Esophagus muscularis mucosa (tissue), 4 donors: ENCODE measurements at places on chromosomes 3 and 15. TPM values are rescaled to one million over a fixed set of nuclear protein-coding genes. Genes with fewer than 3 reads are reported as not detected.
A peak's percentile ranks its signal among the peaks of the same experiment; 100 is the strongest.

DNA sequence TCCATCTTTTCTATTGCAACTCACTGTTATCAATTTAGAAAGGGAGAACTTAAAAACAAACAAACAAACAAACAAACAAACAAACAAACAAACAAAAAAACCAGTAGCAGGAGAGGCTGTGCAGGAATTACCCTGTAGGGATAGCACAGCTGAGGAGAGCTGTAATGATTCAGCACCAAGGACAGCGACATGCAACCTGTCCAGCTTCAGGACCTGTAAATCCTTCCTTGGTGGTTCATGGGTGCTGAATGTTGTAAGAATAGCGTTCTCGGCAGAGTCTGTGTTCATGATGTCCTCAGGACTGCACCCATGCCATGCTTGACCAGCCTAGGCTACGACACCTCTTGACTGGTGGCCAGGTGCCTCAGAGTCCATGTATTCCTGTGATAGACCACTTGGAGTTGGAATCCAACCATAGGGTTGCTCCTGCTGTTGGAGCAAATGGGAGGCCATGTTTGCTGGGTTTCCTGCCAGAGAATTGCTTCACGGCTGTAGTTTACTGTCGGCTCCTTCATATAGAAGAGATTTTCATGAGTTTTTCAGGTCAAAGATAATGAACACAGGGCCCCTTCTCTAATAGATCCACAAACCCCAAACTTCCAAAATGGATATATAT lies 65.9 kb downstream of the CACNA2D3 start:
- no peak for DNase-seq

GRCh38 chr15:84657748-84658079 lies 285 bp downstream of the NMB start:
- DNase-seq: no peak

DNA sequence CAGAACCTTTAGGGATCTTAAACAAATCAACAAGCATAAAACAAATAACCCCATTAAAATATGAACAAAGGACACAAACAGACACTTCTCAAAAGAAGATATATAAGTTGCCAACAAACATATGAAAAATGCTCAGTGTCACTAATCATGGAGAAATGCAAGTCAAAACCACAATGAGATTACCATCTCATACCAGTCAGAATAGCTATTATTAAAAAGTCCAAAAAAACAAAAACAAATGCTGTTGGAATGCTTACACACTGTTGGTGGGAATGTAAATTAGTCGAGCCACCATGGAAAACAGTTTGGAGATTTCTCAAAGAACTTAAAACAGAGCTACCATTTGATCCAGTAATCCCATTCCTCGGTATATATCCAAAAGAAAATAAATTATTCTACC lies 423.6 kb downstream of the OTOL1 start:
- no peak for DNase-seq

GRCh38 chr3:95886616-95887015 lies 927.8 kb upstream of the EPHA6 start:
- no peak for DNase-seq

XPC gene
- 41.9 TPM for total RNA-seq

- peak; percentile 47 for DNase-seq
Measured at GRCh38 chr15:51049081-51049480, 45.6 kb downstream of the TNFAIP8L3 start.

TF gene
- total RNA-seq: under 0.01 TPM

DNA sequence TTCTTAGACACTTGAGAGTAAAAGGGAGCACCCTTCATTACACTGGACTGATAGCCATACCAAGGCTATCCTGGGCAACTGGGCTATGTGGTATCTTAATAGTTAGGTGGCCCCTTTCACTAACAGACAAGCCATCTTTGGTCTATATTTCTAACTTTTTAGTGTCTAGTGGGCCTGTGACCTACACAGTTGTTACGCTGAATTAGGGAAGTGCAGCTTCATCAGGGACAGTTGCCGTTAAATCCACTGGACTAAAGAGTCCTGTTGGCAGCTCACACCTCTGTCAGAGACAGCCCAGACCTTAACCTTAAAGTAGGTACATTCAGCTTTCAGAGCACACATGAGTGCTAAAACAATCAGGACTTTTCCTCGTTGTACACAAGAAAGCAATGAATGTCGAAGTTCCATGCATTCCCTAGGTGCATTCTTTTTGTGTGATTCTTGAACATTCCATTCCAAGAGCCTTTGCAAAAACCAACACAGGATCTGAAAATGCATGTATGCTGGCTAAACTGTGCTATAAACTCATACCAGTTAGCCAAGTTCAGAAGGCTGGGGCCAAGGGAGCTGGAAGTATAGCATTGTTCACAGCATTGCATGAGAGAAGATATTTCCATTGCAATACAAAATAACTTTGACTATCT lies 230.2 kb upstream of the EIF1B start:
- peak; percentile 77 for DNase-seq

ADGRG7 gene
- not detected for total RNA-seq

C3orf22 gene
- total RNA-seq: not detected

VPS39 gene
- total RNA-seq: 50.8 TPM

- DNase-seq: no peak
Measured at GRCh38 chr3:11903047-11903446, 56.4 kb upstream of the TAMM41 start.

GRCh38 chr3:46138581-46138980 lies 69.5 kb downstream of the CCR1 start:
- no peak for DNase-seq

GRCh38 chr3:130759692-130760338 lies 13.2 kb upstream of the PIK3R4 start:
- DNase-seq: no peak

GOLGA8J gene
- total RNA-seq: not detected

COX17 gene
- total RNA-seq: 36.3 TPM

- no peak for DNase-seq
Measured at GRCh38 chr3:71680603-71681002, 44.6 kb downstream of the EIF4E3 start.

DPPA2 gene
- not detected for total RNA-seq

DNA sequence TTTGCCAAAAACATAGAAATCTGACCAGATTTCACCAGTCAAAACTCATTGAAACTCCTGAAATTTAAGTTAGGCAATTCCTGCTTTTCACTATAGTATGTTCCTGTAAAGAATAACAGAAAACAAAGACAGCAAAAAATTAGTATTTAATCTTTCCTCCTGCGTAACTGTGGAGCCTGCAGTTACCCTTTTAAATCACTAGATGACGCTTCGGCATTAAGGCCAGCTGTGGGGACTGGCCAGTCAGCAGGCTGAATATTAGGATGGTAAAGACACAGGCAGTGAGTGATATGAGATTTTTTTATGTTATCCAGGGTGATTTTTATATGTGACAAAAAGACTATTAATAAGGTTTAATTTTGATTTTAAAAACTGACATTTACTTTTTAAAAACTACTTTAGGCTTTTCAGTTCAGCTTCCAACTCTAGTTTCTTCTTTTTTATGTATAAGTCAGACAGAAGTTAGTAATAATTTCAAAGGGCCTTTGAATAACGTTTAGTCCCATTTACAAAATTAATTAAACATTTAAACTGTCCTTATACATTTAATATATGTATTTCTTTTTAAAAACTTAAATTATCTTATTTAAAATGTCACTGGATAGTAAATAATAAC lies 165.1 kb downstream of the PPM1L start:
- no peak for DNase-seq

GRCh38 chr3:53890726-53891475 lies 758 bp downstream of the SELENOK start:
- DNase-seq: no peak

GRCh38 chr15:48992545-48992944 lies 28.8 kb upstream of the SHC4 start:
- no peak for DNase-seq

- DNase-seq: no peak
Measured at GRCh38 chr3:5301651-5302297, 114.3 kb downstream of the EDEM1 start.

GRCh38 chr15:59817834-59818233 lies 128.7 kb upstream of the BNIP2 start:
- no peak for DNase-seq

GRCh38 chr15:84671211-84671610 lies 13.2 kb upstream of the NMB start:
- DNase-seq: no peak

INKA1 gene
- total RNA-seq: 4.6 TPM

GOLGA8N gene
- total RNA-seq: 6.4 TPM

RAB8B gene
- total RNA-seq: 41.0 TPM
